Naive thymus-derived CD8-positive, alpha-beta T cell (primary cell): ENCODE measurements at places on chromosomes 12 and 14. TPM values are rescaled to one million over a fixed set of nuclear protein-coding genes. Genes with fewer than 3 reads are reported as not detected.
A peak's percentile ranks its signal among the peaks of the same experiment; 100 is the strongest.

The STAB2 gene
- not detected for total RNA-seq

DNA sequence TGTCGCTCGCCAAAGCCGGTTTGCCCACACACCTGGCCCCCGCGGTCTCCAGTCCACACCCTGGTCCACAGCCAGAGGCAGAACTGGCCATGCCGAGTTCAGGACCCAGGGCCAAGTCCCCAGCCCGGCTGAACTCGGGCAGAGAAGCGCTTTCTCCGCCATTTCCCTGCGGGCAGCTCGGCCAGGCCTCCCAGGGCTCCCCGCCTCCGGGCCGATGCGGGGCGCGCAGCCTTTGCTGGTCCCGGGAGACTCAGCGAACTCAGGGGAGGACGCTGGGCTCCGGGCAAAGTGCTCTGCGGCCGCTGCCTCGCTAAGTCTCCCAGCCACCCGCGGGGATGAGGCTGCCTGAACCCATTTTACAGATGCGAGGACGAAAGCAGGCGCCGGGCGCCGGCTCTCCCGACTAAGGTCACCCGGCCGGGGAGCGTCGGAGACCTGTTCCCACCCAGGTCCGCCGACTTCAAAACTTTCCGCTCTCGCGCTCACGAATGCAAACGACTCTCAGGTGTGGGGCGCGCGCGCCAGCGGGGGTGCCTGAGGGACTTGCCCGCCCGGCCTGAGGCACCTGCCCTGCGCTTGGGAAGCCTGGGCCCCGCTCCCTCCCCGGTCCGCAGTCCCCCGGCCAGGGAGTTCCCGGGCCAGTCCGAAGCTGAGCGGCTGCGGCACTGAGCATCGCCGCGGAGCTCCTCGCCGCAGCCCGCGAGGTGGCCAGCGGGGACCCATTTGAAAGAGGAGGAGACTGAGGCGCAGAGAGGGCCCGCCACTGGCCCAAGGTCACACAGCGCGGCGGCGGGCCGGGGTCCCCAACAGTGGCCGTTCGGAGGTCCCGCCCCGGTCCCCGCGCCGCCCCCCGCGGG, 627 bp downstream of the TESC start:
- DNase-seq: no peak

The SLC6A15 gene
- not detected for total RNA-seq

The EML5 gene
- total RNA-seq: 7.3 TPM

The RERGL gene
- not detected for total RNA-seq

DNA sequence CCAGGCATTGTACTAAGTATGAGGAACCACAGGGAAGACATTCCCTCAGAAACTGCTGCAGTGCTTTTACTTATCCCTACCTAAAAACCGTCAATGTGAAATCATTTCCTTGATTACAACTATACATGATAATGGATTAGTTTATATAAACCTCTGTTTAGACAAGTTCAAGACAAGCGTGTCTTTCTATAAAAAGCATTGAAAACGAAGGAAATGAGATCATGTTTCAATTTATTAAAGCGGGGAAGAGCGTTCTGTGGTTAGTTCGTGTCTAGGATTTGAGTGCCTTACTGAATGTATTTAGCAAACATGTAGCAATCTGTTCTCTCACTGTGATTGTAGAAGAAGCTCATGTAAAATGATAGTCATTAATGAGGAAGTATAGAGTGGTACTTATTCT, 37.5 kb downstream of the GALC start:
- DNase-seq: no peak

DNA sequence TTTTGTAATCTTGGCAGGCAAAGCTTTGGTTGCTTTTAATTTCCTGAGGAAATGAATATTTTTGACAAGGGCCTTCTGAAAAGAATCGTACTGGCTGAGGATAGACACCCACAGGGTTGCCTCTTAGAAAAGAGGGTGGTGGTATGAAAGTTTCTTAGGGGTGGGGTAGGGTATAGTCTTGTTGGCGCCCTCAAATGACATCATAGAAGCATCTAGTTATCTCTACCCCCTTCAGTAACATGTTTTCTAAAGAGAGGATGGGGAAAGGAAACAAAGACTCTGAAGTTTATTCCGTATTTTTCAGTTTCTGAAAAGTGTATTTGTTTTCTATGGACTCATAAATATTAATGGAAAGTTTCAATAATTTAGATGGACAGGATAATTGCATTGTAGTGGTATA, 13.7 kb downstream of the PRKCH start:
- no peak for DNase-seq

The CEBPE gene
- total RNA-seq: 1.8 TPM

DNA sequence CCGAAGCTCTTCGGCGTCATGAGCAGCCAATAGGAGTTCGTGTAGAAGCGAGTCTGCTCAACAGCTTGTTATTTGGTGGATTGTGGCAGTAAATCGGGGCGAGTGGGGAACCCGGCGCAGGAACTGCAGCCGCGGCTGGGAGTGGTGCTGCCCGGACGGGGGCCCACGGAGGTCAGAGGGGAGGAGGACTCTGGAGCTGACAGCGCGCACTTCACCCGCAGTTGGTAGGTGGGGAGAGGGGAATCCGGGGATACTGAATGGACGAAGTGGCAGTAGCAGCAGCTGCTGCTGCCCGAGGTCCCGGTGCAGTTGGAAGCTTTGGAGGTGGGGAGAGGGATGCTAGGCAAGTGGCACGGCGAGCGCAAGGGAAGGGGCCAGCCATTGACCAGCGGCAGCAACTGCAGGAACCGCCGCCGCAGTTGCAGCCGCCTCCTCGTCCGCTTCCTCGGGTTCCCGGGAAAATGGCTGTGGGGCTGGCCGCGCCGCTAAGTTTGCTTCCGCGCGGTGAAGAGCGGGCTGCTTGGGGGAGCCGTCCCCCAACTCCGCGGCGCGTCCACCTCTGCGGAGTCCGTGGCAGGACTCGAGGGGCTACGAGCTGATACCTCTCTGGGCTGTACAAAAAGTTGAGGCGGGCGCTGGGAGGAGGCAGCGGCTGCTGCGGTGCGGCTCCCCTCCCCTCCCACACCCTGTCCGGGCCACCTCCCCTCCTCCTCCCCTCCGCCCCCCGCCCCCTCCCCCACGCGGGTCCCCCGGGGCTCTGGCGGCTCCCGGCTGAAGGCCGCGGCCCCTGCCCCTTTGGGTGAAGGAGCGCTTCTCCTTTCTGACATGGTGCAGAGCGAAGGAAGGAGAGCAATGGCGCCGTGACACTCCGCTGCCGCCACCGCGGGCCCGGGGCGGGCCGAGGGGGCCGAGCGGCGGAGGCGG, at the start of gene ARID4A:
TSS of gene ARID4A (plus strand) at position 79 of the 924 bp plus-strand sequence. CDS start 1,300 bp downstream, outside the sequence.
- peak; percentile 29 for DNase-seq

The WNT5B gene
- total RNA-seq: not detected

The POLR3B gene
- 8.1 TPM for total RNA-seq

DNA sequence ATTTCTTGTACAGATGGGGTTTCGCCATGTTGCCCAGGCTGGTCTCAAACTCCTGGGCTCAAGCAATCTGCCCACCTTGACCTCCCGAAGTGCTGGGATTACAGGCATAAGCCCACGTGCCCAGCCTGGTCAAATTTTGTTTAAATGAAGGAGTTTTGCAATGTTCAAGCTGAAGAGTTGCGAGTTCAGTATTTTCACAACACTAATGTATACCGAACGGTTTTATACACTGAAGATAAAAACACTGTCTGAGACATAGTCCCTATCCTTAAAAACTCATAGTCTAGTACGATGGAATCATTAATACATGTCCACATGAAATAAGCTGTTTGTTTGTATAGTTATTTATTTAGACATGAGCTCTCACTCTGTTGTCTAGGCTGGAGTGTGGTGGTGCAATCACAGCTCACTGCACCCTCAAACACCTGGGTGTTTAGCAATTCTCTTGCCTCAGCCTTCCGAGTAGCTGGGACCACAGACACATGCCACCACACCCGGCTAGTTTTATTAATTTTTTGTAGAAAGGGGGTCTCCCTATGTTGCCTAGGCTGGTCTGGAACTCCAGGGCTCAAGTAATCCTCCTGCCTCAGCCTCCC, 15.4 kb downstream of the TRAPPC6B start:
- no peak for DNase-seq

DNA sequence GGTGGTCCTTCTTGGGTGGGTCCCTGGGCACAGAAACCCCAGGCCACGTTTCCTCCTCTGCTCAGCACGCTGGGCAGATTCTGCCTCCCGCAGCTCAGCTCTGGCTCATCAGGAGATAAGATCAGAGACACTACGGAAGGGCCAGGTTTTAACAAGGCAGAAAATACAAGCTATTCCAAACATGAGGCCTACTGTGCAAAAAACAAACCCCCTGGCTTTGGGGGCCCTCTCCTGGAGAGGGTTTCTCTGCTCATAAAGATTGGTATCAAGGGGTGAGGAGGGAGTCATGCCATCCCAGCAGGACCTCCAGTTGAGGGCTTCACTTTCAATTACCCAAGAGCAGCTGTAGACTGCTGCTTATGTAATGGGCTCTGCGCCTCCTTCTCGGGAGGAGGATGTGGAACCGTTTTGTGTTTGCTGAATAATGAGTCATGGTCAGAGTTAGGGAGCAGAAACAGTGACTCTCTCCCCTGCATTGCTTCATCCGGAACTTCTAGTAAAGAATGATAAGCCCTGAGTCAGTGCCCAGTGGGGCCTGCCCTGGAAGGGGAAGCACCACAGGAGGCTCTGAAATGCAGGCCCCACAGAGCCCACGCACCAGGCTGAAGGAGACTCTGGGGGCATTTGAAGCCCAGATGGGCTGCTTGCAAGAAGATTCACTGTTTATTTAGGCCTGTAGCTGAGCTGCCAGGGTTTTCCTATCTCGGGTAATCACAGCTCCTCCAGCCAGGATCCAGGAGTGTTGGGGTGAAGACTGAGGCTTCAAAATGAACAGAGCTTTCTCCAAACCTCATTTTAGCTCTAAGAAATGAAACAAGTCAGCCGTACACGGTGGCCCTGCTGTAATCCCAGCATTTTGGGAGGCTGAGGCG, 79.3 kb downstream of the SSPN start:
- peak; percentile 25 for DNase-seq

DNA sequence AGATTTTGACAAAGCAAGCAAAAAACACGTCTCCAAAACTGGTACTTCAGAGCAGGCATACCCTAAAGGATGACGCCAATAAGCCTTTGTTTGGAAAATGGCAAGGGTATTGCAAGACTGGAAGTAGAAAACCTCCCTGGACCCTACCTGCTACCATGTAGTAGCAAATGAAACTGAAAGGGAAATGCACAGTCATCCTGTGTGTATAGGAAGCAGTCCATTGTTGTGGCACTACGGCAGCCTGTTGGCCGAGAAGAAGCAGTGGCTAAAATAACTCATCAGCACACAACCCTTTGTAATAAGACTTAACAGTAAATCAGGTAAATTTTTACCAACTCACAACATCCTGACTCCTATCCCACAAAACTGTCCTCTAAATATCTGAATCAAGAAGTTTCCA, 386.4 kb downstream of the RGS6 start:
- no peak for DNase-seq

The CACNA1C gene
- 0.21 TPM for total RNA-seq
